ENCODE measurements at places on chromosomes 12 and 14.

DNA sequence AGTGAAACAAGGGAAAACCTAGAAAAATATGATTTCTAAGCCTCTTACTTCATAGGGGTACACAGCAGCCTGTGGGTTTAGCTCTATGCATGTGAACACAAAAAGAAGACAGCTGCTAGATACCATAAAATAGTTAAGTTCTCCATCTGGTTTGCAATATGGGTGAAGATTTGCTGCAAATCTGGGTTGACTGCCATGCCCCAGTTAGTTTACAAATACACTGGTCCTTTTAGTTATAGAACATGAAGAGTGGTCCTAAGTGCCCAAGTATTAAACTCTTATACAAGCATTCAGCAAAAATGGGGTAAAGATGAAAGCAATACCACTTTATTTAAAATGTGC, 176.1 kb downstream of the AEBP2 start:
- no peak for DNase-seq

GRCh38 chr12:24185782-24186181, 236.3 kb upstream of the SOX5 start:
- DNase-seq = no peak

- no peak for DNase-seq
Measured at GRCh38 chr14:64705381-64706118, 1.3 kb downstream of the PLEKHG3 start.

DNA sequence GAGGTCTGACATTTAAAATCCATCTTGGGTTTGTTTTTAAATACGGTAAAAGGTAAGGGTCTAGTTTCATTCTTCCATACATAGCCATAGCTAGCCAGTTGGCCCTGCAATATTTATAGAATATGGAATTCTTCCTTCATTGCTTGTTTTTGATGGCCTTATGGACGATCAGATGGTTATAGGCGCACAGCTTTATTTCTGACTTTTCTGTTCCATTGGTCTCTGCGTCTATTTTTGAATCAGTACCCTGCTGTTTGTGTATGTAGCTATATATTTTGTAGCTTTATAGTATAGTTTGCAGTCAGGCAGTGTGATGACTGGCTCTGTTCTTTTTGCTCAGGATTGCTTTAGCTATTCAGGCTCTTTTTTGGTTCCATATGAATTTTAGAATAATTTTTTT, 366.8 kb upstream of the MIS18BP1 start:
- DNase-seq = no peak

- DNase-seq = no peak
Measured at GRCh38 chr12:132686825-132687210, 324 bp downstream of the POLE start.

- no peak for DNase-seq
Measured at GRCh38 chr12:93587611-93588010, 15.1 kb downstream of the SOCS2 start.

GRCh38 chr12:69662764-69663163, 36.3 kb downstream of the BEST3 start:
- no peak for DNase-seq

- DNase-seq = no peak
Measured at GRCh38 chr12:55865327-55865726, 22.6 kb upstream of the MMP19 start.

GRCh38 chr14:64745511-64746091, 41.4 kb downstream of the PLEKHG3 start:
- no peak for DNase-seq

All from thymus (tissue), 14 donors.